ENCODE measurements at places on chromosomes 2 and 18.

DNA sequence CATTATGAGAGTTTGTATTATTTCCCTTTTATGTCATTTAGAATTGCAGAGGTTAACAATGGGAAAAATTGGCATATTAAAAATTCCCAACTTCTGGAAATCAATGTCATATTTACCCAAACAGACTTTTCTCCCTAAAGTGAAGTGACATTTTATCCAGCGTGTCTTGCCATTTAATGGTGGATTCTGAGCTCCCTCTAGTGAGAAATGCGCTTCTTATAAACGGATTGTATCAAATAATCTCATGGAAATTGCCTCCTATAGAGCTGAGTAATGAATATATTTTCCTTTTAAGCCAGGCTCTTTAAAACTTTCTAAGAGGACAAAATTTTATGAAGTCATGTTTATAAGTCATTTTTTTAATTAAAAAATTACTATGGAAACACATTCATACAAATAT lies 5.7 kb upstream of the GCFC2 start:
- no peak for DNase-seq

DNA sequence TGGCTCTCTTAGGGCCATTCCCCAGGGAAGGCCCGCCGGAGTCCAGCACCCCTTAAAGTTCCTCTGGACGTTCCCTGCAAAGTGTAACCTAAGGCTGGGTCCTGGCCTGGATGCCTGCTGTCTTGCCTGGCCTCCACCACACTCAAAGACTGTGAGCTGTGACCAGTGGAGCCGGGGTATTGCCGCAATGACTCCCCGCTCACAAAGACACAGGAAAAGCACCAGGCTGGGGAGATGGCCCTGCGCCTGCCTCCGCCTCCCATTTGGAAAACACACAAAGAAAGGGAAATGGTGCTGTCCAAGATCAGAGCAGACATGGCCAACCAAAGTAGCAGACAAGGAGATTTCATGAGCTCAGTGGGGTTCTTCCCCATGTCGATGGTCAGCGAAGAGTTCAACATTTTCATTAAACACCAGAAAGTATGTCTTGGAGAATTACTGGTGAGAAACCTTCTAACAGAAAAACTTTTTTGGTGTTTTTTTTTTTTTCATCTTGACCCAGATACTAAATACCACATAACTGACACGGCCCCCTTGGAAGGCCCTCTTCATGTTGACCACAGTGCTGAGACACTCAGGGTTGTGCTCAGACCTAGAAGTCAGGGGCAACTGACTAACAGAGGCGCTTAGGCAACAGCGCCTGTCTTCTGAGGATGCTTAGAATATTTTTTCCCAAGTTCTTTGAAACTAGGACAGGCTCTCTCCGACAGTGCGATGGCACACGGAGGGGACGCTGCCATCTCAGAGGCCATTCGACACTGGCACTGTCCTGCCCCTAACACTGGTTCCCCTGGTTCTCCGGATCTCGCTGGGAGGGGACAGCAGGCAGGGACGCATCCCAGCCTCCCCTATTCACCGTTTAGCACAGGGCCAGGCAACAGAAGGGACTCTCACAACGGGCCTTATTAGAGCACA lies 226.4 kb upstream of the ID2 start:
- peak; percentile 49 for DNase-seq

- DNase-seq: no peak
Measured at GRCh38 chr2:147373800-147374422, 470.9 kb upstream of the ACVR2A start.

DNA sequence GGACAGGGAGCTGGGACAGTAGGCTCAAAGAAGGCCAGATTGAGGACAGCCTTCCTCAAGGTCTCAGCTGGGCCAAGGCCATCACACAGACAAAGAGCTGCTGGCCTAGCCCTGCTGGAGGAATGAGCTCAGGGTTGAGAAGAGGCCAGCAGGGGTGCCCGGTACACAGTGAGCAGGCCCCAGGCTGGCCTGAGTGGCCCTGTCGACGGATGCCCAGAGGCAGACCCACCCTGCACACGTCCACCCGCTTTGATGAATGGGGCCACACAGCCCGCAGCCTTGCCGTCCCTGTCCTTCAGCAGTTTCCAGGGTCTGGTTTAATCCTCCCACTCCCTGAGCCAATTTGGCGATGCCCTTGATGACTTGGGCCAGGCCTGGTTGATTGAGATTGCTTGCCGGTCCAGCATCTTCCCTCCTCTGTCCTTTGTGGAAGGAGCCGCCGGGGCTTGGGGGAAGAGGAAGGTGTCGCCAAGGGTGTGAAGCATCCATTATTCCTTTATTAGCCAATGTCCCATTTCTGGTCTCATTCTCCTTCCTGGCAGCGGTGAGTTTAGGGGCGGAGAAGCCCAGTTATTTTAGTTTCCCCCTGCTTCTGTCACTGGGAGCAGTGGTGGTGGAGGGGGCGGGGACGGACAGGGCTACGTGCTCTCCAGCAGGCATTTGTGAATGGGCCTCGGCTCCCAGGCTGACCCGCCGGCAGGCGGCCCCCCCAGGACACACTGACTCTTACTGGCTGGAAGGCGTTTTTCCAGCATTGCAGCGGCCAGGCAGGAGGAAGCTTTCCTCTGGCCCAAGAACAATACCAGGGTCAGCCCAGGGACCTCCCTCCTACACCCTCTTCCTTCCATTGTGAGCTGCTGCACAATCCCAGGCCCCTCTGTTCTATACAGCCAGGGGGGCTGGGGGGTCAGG lies 141.8 kb downstream of the CTIF start:
- DNase-seq: no peak

DNA sequence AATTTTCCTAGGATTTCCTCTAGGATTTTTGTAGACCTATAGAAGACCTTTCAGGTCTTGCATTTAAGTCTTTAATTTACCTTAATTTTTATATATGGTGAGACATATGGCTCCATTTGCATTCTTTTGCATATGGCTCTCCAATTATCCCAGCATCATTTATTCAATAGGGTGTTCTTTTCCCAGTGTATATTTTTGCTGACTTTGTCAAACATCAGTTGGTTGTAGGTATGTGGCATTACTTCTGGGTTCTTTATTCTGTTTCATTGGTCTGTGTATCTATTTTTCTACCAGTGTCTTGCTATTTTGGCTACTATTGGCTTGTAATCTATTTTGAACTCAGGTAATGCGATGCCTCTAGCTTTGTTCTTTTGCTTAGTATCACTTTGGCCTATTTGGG lies 239.8 kb upstream of the CNTNAP5 start:
- no peak for DNase-seq

DNA sequence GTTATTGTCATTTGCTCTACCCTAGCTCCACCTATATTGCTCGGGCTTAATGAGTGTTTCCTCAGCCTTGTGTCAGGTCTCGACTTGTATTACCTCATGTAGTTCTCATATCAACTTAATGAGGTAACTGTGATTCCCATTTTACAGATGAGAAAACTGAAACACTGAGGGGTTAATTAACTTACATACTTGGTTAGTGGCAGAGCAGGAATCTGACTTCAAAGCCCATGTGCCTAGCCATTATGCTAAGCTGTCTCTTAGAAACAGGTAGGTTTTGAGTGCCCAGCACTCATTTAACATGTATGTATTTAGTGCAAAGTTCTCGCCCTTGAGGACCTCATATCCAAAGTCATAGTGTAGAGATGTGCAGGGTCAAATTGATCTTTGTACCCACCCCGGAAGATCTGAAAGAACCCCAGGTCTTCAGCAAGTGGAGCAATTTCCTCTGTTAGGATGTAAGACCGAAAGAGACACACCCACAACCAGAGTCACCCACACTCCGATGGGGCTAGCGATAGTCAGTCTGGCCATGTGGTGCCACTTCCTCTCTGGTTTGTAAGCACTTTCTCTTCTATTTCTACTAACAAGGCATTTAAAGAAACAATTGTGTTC lies 121.0 kb upstream of the SLC39A10 start:
- peak; percentile 74 for DNase-seq

DNA sequence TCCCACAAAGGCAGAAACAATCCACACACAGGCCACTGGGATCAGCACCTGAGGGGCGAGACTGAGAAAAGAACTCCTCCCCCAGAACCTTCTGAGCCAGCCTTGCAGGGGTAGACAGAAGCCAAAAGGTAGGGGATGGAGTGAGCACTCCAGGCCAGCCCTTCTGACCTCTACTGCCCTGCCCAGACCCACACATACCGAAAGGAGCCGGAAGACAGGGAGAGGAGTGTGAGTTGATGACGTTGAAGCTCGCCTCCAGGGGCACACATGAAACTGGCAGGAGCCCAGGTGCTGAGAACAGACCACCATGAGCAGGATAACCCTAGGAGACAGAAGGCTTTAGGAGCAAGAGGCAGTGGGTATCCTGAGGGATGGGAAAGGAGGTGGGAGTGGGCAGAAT lies 1.8 kb downstream of the SLC23A3 start:
- no peak for DNase-seq

DNA sequence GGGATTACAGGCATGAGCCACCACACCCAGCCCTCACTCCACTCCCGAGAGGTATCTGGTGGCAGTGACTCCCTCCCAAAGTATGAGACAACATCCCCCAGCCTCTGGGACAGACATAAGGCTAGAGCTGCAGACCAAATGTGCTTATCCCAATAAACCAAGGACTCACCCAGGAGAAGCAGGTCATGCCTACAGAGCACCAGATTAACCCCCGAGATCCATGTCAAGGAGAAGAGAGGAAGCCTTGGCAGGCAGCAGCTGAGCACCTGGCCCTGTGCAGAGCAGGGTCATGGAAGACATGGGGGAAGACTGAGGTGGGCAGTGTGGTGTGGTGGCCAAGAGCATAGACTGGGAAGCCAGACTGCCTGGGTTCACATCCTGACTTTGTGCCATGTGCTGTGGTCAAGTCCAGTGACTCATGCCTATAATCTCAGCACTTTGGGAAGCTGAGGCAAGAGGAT lies 7.2 kb downstream of the RAB11FIP5 start:
- DNase-seq: no peak

- DNase-seq: no peak
Measured at GRCh38 chr18:33820517-33821371, 242.7 kb downstream of the ASXL3 start.

DNA sequence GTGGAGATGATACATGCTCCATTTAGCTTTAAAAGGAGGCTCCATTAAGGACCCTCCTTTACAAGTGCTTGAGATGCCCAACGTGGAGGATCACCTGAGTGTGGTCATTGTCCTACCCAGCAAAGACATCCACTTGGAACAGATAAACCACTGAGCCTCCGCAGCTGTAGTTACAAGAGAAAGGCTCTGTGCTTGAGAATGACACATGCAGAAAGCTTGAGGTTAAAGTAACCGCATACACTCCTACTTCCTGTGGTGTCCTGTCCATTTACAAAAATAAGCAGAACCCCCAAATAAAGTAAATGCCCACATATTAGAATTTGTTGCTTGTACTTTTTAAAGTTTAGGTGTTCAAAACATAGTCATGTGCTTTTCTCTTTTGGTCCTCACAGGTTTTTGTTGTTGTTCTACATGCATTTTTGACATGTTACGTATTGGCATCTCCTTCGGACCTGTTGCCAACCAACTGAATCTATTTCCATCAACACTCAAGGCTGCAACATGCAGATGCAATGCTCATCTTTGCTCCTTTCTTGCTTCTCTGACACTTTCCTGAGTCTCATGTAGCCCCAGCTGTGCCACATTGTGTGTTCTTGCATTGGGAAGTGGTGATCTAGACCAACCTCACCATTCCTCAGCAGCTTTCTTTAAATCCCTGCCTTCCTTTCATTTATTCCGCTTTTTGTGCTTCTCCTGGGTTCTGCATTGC lies 56.0 kb downstream of the SERPINB7 start:
- no peak for DNase-seq

DNA sequence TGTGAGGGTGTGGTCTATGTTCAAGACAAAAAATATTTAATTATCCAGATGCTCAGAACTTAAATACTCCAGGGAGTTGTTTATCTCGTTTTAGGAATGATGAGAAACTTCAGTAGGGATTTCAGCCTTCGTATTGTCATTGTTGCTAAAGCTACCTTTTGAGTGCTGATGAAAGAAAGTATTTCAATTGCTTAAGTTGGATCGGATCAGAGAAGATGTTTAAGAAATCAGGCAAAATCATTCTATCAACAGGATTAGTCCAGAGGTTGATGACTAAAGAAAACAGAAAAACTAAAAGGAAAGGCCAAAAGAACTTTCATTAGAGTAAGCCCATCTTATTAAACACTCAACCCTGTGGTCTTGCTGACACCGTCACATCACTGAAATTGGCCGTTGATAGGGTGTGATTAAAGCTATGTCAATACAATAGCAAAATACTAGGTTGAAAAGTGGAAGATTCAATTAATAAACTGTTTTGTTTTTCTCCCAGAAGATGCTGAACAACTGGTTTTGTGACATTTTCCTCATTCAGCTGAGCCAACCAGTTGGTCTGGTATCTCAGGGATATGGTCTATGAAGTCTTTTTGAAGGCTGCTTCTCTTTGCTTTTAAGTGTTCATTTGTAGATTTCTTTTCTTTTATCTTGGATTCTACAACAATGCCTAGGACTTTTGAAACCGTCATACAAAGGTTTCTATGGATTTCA lies 551.7 kb downstream of the SLC4A3 start:
- DNase-seq: no peak

- DNase-seq: no peak
Measured at GRCh38 chr2:151472966-151473365, 63.3 kb downstream of the RIF1 start.

GRCh38 chr18:56460581-56460980 lies 177.8 kb downstream of the TXNL1 start:
- no peak for DNase-seq

DNA sequence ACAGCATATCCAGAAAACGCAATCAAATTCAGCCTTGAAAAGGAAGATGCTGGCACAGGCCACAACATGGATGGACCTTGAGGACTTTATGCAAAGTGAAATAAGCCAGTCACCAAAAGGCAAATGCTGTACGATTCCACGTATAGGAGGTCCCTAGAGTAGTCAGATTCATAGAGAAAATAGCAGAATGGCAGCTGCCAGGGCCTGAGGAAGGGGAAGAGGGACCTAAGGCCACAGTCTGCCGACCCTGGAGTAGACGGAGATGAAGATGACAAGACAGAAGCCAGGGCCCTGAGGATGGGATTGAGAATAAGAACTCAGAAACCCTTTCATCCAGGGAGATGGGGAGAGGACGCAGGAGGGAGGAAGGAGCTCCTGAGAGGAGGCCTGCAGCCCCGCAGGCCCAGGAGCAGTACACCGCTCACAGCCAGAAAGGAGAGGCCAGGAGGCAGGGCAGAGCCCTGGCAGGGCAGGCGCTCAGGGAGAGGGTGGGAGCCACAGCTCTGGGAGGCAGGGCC lies 8.1 kb upstream of the MTERF4 start:
- DNase-seq: no peak

- no peak for DNase-seq
Measured at GRCh38 chr2:236338495-236339184, 74.4 kb upstream of the ASB18 start.
